ENCODE measurements at places on chromosomes 16 and 17. TPM values are rescaled to one million over a fixed set of nuclear protein-coding genes. Genes with fewer than 3 reads are reported as not detected.
A peak's percentile ranks its signal among the peaks of the same experiment; 100 is the strongest.

- H3K27me3 ChIP-seq: peaks cover 16% of the 10 kb centered on the region
- DNase-seq: no peak
- H3K4me1 ChIP-seq: no peaks in the 10 kb centered on the region
- H3K36me3 ChIP-seq: no peaks in the 10 kb centered on the region
Observed at GRCh38 chr16:1275791-1276579, 20.1 kb downstream of the TPSD1 start.

DNA sequence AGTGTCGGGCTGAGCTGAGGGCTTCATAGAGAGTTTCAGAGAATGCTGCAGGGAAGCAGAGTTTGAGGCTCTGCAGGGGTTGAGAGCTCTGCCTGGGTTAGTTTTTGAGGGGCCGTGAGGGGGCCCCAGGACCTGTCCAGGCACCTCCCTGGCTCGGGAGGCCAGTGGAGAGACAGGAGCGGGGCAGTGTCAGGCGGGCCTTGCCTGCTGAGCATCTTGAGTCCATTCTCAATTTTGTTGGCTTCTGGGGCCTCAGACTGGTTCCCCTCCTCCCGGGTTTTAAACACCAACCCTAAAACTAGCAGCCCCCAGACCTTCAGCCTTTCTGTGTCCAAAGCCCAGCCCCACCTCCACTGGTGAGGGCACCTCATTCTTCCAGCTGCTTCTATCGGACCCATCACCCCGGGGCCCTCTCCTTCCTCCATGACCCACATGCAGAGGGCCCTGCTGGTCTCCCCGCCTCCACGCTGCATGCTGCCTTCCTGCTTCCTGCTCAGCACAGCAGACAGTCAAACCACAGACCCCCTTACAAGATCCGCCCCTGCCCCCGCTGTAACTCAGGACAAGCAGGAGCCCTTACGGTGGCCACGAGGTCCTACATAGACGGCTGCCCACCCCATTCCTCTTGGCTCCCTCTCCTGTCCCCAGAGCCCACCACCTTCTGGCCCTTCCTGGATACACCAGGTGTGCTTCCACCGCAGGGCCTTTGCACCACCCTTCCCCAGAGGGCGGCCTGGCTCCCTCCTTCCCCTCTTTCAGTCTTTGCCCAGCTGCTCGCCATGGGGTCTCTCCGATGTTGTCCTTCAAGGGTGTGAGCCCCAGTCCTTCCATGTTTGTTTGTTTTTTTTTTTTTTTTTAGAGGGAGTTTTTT, 3.8 kb downstream of the RNF213 start:
- peaks cover 40% of the 10 kb centered on the region for H3K4me1 ChIP-seq
- H3K36me3 ChIP-seq: peaks cover 39% of the 10 kb centered on the region
- peak overlapping the region; percentile 82 for H3K4me3 ChIP-seq
- DNase-seq: peak; percentile 71

GRCh38 chr16:21185659-21186325, 25.6 kb downstream of the ZP2 start:
- DNase-seq: no peak
- peaks cover 22% of the 10 kb centered on the region for H3K36me3 ChIP-seq
- peaks cover 2% of the 10 kb centered on the region for H3K27me3 ChIP-seq
- H3K27ac ChIP-seq: no peak overlapping the region

GRCh38 chr16:86044241-86044671, 145.3 kb downstream of the IRF8 start:
- H3K27me3 ChIP-seq: peaks cover 28% of the 10 kb centered on the region
- peaks cover 14% of the 10 kb centered on the region for H3K4me1 ChIP-seq
- no peak overlapping the region for H3K27ac ChIP-seq
- H3K4me3 ChIP-seq: no peak overlapping the region
- no peaks in the 10 kb centered on the region for H3K36me3 ChIP-seq

DNA sequence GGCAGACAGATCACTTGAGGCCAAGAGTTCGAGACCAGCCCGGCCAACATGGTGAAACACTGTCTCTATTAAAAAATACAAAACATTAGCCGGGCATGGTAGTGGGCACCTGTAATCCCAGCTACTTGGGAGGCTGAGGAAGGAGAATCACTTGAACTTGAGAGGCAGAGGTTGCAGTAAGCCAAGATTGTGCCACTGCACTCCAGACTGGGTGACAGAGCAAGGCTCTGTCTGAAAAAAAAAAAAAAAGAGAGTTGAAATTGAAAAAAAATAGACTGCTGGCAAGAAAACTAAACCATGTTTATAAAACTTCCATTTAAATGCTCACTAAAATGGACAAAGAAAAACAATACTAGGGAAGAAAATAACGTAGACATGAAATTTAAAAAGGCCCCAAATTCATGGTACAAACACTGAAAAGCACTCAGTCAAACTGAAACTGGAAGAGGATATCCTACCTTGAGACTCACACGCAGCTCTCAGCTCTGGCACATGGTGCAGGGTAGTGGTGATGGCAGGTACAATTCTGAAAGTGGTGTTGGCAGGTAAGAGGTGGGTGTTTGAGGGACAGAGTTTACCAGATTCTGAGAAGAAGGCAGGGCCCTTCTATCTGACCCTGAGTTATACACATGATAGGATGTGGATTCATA, 19.3 kb downstream of the CNTROB start:
- peaks cover 25% of the 10 kb centered on the region for H3K4me1 ChIP-seq
- peaks cover 32% of the 10 kb centered on the region for H3K36me3 ChIP-seq
- H3K27ac ChIP-seq: peak overlapping the region; percentile 72
- H3K4me3 ChIP-seq: no peak overlapping the region
- H3K27me3 ChIP-seq: no peaks in the 10 kb centered on the region
- DNase-seq: peak; percentile 69

- peaks cover 55% of the 10 kb centered on the region for H3K4me1 ChIP-seq
- H3K27ac ChIP-seq: no peak overlapping the region
- H3K36me3 ChIP-seq: peaks cover 45% of the 10 kb centered on the region
- no peak overlapping the region for H3K4me3 ChIP-seq
Observed at GRCh38 chr17:17832032-17832363, 4.8 kb downstream of the SREBF1 start.

GRCh38 chr16:54285414-54286089, 1.0 kb downstream of the IRX3 start:
- no peak for DNase-seq
- H3K4me1 ChIP-seq: peaks cover 28% of the 10 kb centered on the region
- no peaks in the 10 kb centered on the region for H3K36me3 ChIP-seq
- H3K4me3 ChIP-seq: peak overlapping the region; percentile 49

GRCh38 chr17:70307430-70308225, 138.3 kb downstream of the KCNJ2 start:
- H3K27me3 ChIP-seq: peaks cover 2% of the 10 kb centered on the region
- DNase-seq: no peak
- no peak overlapping the region for H3K27ac ChIP-seq

DNA sequence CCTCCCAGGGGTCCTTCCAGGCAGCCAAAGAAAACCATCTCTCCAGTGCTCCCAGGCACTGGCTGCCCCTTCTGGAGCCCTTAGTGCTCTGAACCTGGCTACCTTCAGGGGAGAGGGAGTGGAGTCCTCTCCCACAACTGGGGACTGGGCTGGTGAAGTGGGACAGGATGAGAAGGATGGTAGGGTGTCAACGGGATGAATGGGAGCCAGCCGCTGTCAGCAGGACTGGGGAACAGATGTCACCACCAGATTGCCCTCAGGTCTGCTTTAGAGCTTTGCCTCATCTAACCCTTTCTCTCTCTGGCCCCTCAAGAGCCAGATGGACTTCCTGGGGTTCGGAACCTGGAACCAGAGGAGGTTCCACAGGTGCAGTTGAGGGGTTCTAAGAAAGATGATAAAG, 488 bp upstream of the SEBOX start:
- no peaks in the 10 kb centered on the region for H3K4me1 ChIP-seq
- H3K27me3 ChIP-seq: no peaks in the 10 kb centered on the region
- H3K4me3 ChIP-seq: no peak overlapping the region
- peaks cover 8% of the 10 kb centered on the region for H3K36me3 ChIP-seq

DNA sequence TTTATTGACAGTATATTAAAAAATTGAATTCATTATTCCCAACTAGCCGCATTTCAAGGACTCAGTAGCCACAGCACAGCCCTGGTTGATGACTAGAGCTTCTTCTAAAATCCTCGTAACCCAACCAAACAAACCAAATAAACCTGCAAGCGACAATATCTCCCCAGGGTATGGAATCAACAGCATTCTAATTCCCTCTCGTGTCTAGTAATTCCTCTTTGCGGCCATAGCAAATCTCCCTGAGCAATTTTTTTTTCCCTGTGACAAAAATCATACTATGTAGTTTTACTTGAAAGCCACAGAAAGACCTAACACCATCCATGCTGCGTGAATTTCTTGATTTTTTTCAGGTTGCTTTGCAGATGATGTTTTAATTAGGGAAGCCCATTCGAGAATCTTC, 143.4 kb upstream of the MYOCD start:
- H3K4me1 ChIP-seq: no peaks in the 10 kb centered on the region
- no peak overlapping the region for H3K4me3 ChIP-seq
- no peaks in the 10 kb centered on the region for H3K27me3 ChIP-seq
- no peak for DNase-seq

- no peaks in the 10 kb centered on the region for H3K27me3 ChIP-seq
- no peaks in the 10 kb centered on the region for H3K36me3 ChIP-seq
- no peak for DNase-seq
- H3K27ac ChIP-seq: no peak overlapping the region
Observed at GRCh38 chr17:83056583-83057396, 22.6 kb upstream of the METRNL start.

DNA sequence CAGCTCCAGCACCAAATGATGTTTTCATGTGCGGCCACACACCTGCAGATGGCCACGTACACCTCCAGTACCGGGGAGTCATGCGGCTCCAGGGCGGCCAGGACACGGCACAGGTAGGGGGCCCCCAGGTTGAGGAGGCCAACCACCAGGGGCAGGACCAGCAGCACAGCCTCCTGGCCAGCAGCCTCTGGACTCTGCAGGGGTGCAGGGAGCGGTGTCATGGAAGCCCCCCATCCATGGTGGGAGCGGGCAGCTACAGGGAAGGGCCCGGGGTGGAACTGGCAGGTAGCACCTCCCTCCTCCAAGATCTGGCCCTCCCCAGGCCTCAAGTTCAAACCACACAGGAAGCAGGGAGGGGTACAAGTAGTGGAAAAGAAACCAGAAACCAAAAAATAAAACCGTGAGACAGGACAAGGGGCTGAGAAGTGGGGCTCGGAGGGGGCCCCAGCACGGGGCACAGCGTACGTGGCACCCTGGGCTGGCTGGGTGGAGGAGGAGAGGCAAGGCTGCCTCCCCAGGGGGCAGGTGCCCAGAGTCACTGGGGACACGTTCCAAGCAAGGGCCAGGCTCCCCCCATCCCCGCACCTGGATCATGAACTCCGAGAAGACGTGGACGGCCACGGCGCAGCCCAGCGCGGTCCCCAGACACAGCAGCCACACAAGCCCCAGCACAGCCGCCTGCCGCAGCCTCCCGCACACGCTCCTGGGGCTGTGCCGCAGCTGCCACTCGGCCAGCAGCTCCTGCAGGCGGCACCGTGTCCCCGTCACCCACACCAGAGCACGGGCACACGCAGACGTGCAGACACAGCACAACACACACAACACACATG, 7.4 kb downstream of the TMC6 start:
- H3K27ac ChIP-seq: peak overlapping the region; percentile 77
- peak; percentile 75 for DNase-seq
- peaks cover 51% of the 10 kb centered on the region for H3K4me1 ChIP-seq
- peak overlapping the region; percentile 72 for H3K4me3 ChIP-seq

DNA sequence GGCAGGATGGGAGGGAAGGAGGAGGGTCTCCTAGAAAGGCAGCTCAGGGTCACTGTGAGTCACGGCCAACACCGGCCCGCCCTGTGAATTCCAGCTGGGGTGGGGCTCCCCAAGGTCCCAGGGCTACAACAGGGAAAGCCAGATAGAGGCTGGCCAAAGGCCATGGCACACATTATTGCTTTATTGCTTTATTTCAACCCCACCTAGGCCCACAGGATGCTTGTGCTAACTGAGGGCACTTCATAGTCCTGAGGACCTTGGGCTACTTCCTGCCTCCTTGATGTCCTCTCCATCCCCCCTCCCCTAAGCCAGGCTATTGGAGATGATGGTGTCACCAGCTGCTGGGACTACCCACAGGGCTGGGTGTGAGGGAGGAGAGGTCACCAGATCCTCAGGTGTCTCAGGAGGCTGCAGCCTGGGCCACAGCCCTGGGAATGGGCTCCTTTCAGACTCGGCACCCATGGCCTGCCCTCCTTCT, 26.1 kb downstream of the LRRC75A start:
- DNase-seq: no peak
- H3K27ac ChIP-seq: no peak overlapping the region
- H3K4me3 ChIP-seq: no peak overlapping the region
- no peaks in the 10 kb centered on the region for H3K27me3 ChIP-seq

- H3K36me3 ChIP-seq: no peaks in the 10 kb centered on the region
- peaks cover 8% of the 10 kb centered on the region for H3K4me1 ChIP-seq
- DNase-seq: peak; percentile 26
- peaks cover 4% of the 10 kb centered on the region for H3K27me3 ChIP-seq
- H3K4me3 ChIP-seq: no peak overlapping the region
Observed at GRCh38 chr16:68782198-68783174, 45.4 kb downstream of the CDH1 start.

DNA sequence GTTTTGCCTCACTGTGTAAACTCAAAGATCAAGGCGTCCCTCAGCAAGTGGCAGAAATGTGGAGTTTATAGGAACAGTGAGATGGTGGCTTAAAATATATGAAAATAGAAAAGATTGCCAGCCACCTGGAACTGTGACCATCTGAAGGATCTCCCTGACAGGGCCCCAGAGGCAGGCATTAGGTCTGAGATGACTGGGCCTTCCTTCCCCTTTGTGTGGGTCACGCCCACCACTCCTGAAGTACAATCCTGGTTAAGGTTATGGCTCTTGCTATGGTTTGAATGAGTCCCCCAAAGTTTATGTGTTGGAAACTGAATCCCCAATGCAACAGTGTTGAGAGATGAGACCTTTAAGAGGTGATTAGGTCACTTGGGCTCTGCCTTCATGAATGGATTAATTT, 6.4 kb downstream of the ST6GALNAC2 start:
- no peaks in the 10 kb centered on the region for H3K36me3 ChIP-seq
- peaks cover 8% of the 10 kb centered on the region for H3K27me3 ChIP-seq
- peaks cover 7% of the 10 kb centered on the region for H3K4me1 ChIP-seq
- no peak for DNase-seq
- H3K27ac ChIP-seq: no peak overlapping the region
- no peak overlapping the region for H3K4me3 ChIP-seq

- DNase-seq: no peak
- no peaks in the 10 kb centered on the region for H3K4me1 ChIP-seq
- no peak overlapping the region for H3K4me3 ChIP-seq
Observed at GRCh38 chr16:73025151-73025855, 22.6 kb downstream of the ZFHX3 start.

- H3K27ac ChIP-seq: no peak overlapping the region
- DNase-seq: peak; percentile 34
- no peak overlapping the region for H3K4me3 ChIP-seq
- H3K4me1 ChIP-seq: peaks cover 9% of the 10 kb centered on the region
- no peaks in the 10 kb centered on the region for H3K36me3 ChIP-seq
- peaks cover 21% of the 10 kb centered on the region for H3K27me3 ChIP-seq
Observed at GRCh38 chr17:73645050-73645871, 1.0 kb upstream of the SDK2 start.

The SLC12A3 gene
- total RNA-seq: not detected

The DNAH2 gene
- not detected for total RNA-seq

The CD79B gene
- total RNA-seq: 39.1 TPM

The OR4D1 gene
- total RNA-seq: 0.17 TPM

The DOC2B gene
- total RNA-seq: 0.12 TPM

The KCNJ18 gene
- total RNA-seq: not detected

The TPSD1 gene
- total RNA-seq: not detected

The TSPOAP1 gene
- total RNA-seq: 21.6 TPM
